ENCODE measurements at places on chromosomes 6 and 20.

DNA sequence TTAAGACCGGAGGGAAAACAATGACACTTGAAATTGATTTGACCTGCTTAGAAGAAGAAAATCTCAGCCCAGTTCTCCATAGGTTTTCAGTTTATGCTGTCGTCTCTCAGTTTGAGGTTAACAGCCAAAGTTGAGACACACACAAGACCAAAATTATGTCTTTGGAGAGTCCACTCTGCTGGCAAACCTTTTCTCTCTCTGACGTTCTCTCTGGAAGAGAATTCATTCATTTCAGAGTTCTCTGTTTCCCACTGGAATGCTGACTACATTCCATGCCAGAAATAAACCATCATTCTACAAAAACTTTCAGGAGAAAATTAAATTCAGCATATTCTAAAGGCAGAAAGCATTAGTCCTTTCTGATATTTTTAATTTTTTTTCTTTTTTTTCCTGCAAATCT, 155.2 kb downstream of the TFAP2A start:
- no peak for DNase-seq

GRCh38 chr6:131065112-131065823, 2.2 kb upstream of the EPB41L2 start:
- peak; percentile 18 for DNase-seq

DNA sequence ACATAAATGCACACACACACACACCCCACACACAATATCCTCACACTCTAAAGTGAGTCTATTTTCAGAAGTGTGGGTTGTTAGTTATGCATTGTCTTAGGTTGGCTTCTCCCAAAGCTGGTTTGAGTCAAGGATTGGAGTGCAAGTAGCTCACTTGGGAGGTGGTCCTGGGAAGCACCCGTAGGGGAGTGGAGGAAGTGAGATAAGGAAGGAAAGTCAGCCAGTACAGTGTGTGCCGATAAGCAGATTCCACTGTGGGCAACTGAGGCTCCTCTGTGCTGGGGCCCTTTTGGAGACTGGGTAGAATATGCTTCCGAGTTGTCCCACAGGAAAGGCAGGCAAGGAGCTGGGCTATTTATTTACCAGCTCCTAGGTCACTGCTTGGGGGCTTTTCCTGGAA, 67.2 kb downstream of the PLCB4 start:
- DNase-seq = no peak

DNA sequence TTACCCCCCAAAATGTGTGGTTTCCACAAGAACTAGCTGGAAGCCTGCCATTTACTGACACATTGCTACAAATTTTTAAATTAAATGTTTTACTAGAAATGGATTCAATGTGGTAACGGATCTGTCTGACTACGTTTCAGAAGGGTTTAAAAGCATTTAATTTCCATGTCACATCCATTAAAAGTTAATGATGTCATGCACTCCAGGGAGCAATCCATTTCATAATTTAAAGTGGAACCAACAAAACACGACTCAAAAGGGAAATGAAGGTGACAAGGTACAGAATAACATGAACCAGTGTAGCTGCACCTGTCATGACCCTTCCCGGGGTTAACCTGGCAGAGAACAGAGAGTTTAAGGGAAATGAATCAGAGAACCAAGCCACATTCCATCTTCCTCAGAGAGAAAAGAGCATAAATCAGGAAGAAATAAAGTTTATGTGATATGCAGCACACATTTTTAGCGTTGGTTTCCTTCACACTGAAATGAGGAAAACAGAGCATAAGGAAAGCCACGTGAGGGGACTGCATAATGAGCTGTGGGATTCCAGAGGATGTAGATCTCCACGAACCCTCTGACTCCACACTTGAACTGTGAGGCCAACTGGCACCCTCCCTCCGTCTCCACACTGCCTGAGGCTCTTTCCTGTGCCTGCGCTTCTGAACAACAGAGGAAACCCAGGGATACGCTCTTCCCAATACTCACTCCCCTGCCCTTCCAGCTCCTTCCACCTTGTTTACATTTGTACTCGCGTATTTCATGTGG, 170.3 kb upstream of the AHI1 start:
- DNase-seq = no peak

GRCh38 chr6:152532556-152533422, 104.4 kb downstream of the SYNE1 start:
- DNase-seq = no peak
